ENCODE measurements at places on chromosomes 11 and 22. TPM values are rescaled to one million over a fixed set of nuclear protein-coding genes. Genes with fewer than 3 reads are reported as not detected.

The MS4A10 gene
- not detected for total RNA-seq

The FOLR1 gene
- under 0.01 TPM for total RNA-seq

The MS4A2 gene
- total RNA-seq, result not detected

The HEPHL1 gene
- not detected for total RNA-seq

The SIPA1 gene
- total RNA-seq, result 15.2 TPM

The KCNE3 gene
- total RNA-seq, result 1.8 TPM

The MYRF gene
- 0.29 TPM for total RNA-seq

The LRRC32 gene
- total RNA-seq, result 37.6 TPM

The TECTA gene
- total RNA-seq, result 0.72 TPM

The MUC6 gene
- not detected for total RNA-seq

The USH1C gene
- not detected for total RNA-seq

The GLYATL1 gene
- not detected for total RNA-seq

The ATXN10 gene
- 138 TPM for total RNA-seq

The CTSW gene
- total RNA-seq, result not detected

The FGF4 gene
- total RNA-seq, result not detected

The B4GALNT4 gene
- 0.88 TPM for total RNA-seq

The KRTAP5-9 gene
- total RNA-seq, result not detected

The FADD gene
- 52.2 TPM for total RNA-seq

The CCDC116 gene
- total RNA-seq, result 0.36 TPM
